Nephron progenitor cell (in vitro differentiated cells): ENCODE measurements at places on chromosomes 7 and 10.

GRCh38 chr10:3067859-3068179 is 471 bp downstream of the PFKP start:
- peaks cover 15% of the 10 kb centered on the region for H3K4me1 ChIP-seq
- H3K27me3 ChIP-seq, result peaks cover 45% of the 10 kb centered on the region
- no peak for DNase-seq
- peak overlapping the region; percentile 83 for H3K4me3 ChIP-seq

- peaks cover 3% of the 10 kb centered on the region for H3K36me3 ChIP-seq
- no peak for DNase-seq
- peaks cover 24% of the 10 kb centered on the region for H3K4me1 ChIP-seq
Observed at GRCh38 chr10:121070275-121071070, 219.3 kb downstream of the WDR11 start.

- H3K36me3 ChIP-seq, result peaks cover 63% of the 10 kb centered on the region
- no peak for DNase-seq
- peak overlapping the region; percentile 75 for H3K27ac ChIP-seq
- no peak overlapping the region for H3K4me3 ChIP-seq
Observed at GRCh38 chr7:100360135-100360854, 2.4 kb downstream of the PILRB start.

DNA sequence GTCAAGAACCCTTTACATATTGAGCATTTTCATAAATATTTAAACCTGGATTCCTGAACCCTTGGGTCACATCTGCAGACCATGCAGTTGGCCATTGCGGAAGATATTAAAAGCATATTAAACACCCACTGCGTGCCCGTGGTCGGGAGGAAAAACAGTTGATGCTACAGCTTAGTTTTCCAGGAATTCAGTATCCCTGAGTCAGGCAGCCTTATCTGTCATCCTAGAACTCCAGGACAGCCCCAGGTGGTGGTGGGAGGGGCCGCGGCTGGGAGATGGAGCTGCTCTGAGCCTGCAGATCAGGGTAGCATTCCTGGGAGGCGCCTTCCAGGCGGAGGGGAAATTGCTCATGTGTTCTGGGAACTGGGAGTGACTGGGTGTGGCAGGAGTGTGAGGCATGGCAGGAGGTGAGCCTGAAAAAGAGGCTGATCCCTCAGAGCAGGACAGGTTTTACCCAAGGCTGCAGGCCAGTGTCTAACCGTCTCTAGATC is 222.9 kb upstream of the SH2B2 start:
- no peaks in the 10 kb centered on the region for H3K27me3 ChIP-seq
- no peak overlapping the region for H3K4me3 ChIP-seq
- H3K36me3 ChIP-seq, result peaks cover 22% of the 10 kb centered on the region
- peaks cover 29% of the 10 kb centered on the region for H3K4me1 ChIP-seq

GRCh38 chr7:75951506-75951905 is 36.6 kb downstream of the POR start:
- H3K4me3 ChIP-seq, result no peak overlapping the region
- H3K27ac ChIP-seq, result no peak overlapping the region
- no peak for DNase-seq
- peaks cover 45% of the 10 kb centered on the region for H3K4me1 ChIP-seq
- H3K27me3 ChIP-seq, result no peaks in the 10 kb centered on the region

DNA sequence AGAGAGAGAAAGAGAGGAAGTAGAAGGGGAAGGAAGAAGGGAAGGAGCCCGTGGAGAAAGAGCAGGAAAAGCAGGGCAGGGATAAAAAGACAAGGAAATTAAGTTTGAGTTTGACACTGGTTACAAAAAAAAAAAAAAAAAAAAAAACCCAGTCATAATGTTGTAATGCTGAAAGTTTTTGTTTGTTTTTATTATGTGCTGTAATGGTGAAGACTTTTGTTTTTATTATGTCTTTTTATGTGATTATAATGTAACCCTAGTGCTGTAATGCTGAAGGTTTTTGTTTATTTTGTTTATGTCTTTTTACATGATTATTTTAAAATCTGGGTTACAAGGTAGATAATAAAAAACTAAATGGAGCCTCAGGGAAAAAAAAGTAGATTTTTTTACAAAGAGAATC is 184.8 kb downstream of the SEMA3A start:
- peak overlapping the region; percentile 7 for H3K27ac ChIP-seq
- no peak overlapping the region for H3K4me3 ChIP-seq
- H3K36me3 ChIP-seq, result peaks cover 21% of the 10 kb centered on the region
- H3K27me3 ChIP-seq, result no peaks in the 10 kb centered on the region
- no peaks in the 10 kb centered on the region for H3K4me1 ChIP-seq

DNA sequence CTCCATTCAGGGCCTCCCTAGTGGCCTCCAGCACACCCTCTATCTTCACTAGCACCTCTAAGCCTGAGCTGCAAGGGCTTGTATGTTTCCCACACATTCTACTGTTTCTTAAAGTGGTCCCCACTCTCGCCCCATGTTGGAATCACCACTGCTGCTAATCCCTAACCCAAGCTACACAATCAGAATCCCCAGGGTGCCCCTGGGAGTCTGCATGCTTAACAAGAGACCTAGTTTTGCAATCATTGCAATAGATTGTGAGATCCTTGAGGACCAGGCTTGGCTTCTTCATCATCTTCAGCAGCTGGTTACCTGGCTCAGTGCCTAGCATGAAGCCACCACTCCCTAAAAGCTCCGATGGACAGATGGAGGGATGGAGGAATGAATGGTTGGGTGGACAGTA is 113.9 kb downstream of the MYOF start:
- no peak overlapping the region for H3K27ac ChIP-seq
- no peaks in the 10 kb centered on the region for H3K27me3 ChIP-seq
- no peak overlapping the region for H3K4me3 ChIP-seq
- H3K36me3 ChIP-seq, result peaks cover 16% of the 10 kb centered on the region
- peaks cover 5% of the 10 kb centered on the region for H3K4me1 ChIP-seq

DNA sequence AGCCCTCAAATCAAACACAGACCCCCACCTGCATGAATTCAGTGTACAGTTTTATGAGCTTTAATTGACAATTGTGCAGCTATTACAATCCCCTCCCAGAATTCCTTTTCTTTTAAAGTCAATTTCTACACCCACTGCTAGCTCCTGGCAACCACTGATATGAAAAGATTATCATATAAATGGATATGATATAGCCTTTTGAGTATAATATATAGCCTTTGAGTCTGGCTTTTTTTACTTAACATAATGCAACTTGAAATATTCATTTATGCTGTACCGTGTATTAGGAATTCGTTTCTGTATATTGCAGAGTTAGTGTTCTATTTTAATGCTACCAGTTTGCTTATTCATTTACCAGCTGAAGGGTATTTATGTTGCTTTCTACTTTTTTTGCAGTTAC is 127.7 kb downstream of the CCSER2 start:
- no peak for DNase-seq
- H3K4me3 ChIP-seq, result no peak overlapping the region
- peaks cover 61% of the 10 kb centered on the region for H3K36me3 ChIP-seq
- peak overlapping the region; percentile 68 for H3K27ac ChIP-seq

- no peak overlapping the region for H3K4me3 ChIP-seq
- peaks cover 37% of the 10 kb centered on the region for H3K27me3 ChIP-seq
Observed at GRCh38 chr7:73971322-73971703, 56.7 kb upstream of the ELN start.

DNA sequence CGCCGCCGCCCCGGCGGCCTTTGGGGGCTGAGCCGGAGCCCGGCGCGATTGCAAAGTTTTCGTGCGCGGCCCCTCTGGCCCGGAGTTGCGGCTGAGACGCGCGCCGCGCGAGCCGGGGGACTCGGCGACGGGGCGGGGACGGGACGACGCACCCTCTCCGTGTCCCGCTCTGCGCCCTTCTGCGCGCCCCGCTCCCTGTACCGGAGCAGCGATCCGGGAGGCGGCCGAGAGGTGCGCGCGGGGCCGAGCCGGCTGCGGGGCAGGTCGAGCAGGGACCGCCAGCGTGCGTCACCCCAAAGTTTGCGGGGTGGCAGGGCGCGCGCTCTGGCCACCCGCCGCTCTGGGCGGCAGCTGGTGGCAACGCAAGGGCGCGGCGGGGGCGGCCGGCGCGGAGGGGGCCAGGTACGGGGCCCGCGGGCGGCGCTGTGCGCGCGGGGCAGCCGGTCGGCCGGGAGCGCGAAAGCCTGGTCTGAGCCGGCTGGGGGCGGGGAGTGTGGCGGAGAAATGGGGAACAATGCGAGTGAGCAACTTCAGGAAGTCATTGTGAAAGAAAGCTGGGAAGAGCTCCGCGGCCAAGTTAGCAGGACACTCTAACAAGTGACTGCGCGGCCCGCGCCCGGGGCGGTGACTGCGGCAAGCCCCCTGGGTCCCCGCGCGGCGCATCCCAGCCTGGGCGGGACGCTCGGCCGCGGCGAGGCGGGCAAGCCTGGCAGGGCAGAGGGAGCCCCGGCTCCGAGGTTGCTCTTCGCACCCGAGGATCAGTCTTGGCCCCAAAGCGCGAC is at the start of gene IKZF1:
Gene IKZF1 (plus strand): TSS at position 588 of the 782 bp plus-strand sequence. CDS start 14,346 bp downstream, outside the sequence.
- H3K27ac ChIP-seq, result no peak within 1 kb of the TSS
- H3K27me3 ChIP-seq, result peaks cover 94% of the 10 kb centered on the region
- peak within 1 kb of the TSS; percentile 81 for H3K4me3 ChIP-seq

DNA sequence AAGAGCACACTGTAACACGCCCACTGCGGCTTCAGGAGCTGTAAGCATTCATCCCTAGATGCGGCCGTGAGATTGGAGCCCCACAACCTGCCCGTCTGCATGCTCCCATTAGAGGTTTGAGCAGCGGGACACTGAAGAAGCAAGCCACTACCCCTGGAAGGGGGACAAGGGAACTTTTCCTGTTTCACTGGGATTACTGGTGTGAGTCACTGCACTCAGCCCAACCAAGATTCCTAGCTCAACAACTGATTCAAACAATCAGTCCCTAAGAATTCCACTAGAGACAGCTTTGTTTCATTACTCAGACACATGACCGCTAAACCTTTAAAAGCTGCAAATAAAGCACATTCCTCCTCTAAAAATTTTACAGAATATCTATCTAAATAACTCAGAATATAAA is 69.8 kb downstream of the ORC5 start:
- no peak overlapping the region for H3K4me3 ChIP-seq
- H3K27me3 ChIP-seq, result no peaks in the 10 kb centered on the region
- H3K27ac ChIP-seq, result no peak overlapping the region

DNA sequence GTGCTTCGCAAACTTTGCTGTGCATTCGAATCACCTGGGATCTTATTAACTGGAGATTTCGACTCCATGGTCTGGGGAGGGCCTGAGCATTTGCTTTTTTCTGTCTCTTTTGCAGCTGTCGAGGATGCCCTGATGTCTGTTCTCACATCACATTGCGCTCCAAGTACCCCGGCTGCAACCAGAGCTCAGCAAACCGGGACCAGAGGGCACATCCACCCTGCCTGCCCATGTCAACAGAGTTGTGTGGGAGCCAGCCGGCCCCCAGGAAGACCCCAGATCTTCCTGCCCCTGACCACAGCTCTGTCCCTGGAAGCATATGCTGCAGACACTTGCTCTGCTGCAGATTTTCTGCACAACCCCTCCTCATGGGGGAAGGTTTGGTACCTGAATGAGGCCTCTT is 180.8 kb downstream of the ADARB2 start:
- no peak overlapping the region for H3K27ac ChIP-seq
- peaks cover 31% of the 10 kb centered on the region for H3K27me3 ChIP-seq
- H3K4me3 ChIP-seq, result no peak overlapping the region
- no peak for DNase-seq

- no peak for DNase-seq
- no peak overlapping the region for H3K27ac ChIP-seq
- H3K4me1 ChIP-seq, result peaks cover 42% of the 10 kb centered on the region
- H3K27me3 ChIP-seq, result peaks cover 6% of the 10 kb centered on the region
Observed at GRCh38 chr10:110664483-110665420, 20.6 kb downstream of the RBM20 start.

GRCh38 chr7:24545215-24545614 is 28.0 kb upstream of the PALS2 start:
- no peaks in the 10 kb centered on the region for H3K4me1 ChIP-seq
- no peak overlapping the region for H3K4me3 ChIP-seq
- peaks cover 3% of the 10 kb centered on the region for H3K27me3 ChIP-seq

GRCh38 chr7:22351329-22351692 is 5.6 kb downstream of the RAPGEF5 start:
- H3K36me3 ChIP-seq, result peaks cover 25% of the 10 kb centered on the region
- DNase-seq, result no peak
- no peak overlapping the region for H3K4me3 ChIP-seq

DNA sequence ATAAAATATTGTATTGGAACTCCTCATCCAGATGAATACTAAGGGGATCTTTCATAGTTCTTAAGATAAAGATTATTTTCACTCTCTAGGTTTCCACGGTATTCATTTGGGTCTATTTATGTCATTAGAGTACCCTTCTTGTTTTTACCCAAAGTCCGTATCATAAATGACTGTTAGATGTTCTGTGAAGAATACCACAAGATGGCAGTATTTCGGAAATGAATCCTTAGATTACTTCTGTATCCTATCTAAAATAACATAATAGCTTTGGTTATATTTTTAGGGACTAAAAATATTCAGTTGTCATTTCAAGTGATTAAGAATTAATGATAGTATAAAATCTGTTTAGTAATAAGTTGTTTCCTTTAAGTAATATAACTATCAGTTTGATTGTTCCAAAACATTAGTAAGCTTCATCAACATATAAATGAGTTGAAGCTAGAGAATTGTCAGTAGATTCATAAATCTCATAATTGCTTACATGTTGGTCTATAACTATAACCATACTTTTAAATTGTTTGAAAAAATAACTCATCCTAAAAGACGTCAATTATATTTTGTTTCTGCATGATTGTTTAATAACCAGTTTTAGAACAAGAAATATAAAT is 337.5 kb upstream of the KCND2 start:
- no peak for DNase-seq
- H3K4me3 ChIP-seq, result no peak overlapping the region
- no peaks in the 10 kb centered on the region for H3K27me3 ChIP-seq
- no peak overlapping the region for H3K27ac ChIP-seq
